RPMI8226 (cell line): ENCODE measurements at places on chromosomes 16 and 17.
A peak's percentile ranks its signal among the peaks of the same experiment; 100 is the strongest.

- no peak for DNase-seq
These were observed 117.0 kb downstream of the AATF start for GRCh38 chr17:37065486-37066321.

GRCh38 chr17:13478326-13478830 is 123.4 kb downstream of the HS3ST3A1 start:
- DNase-seq: no peak

DNA sequence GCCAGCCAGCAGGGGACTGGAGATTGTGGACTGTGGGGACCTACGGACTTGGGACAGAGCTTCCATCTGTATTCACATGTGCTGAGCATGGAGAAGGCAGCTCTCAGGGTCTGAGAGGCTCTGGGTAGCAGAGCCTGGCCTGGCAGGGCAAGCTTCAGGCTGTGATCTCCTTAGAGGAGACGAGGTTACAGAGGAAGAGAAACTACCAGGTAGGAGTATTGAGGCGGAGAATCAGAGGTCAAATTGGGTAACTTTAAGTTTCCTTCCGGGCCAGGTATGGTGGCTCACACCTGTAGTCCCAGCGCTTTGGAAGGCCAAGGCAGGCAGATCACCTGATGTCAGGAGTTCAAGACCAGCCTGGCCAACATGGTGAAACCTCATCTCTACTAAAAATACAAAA is 8.8 kb downstream of the CTNS start:
- DNase-seq: no peak

- DNase-seq: peak; percentile 52
These were observed 14.4 kb upstream of the EEF2K start for GRCh38 chr16:22191532-22192260.

DNA sequence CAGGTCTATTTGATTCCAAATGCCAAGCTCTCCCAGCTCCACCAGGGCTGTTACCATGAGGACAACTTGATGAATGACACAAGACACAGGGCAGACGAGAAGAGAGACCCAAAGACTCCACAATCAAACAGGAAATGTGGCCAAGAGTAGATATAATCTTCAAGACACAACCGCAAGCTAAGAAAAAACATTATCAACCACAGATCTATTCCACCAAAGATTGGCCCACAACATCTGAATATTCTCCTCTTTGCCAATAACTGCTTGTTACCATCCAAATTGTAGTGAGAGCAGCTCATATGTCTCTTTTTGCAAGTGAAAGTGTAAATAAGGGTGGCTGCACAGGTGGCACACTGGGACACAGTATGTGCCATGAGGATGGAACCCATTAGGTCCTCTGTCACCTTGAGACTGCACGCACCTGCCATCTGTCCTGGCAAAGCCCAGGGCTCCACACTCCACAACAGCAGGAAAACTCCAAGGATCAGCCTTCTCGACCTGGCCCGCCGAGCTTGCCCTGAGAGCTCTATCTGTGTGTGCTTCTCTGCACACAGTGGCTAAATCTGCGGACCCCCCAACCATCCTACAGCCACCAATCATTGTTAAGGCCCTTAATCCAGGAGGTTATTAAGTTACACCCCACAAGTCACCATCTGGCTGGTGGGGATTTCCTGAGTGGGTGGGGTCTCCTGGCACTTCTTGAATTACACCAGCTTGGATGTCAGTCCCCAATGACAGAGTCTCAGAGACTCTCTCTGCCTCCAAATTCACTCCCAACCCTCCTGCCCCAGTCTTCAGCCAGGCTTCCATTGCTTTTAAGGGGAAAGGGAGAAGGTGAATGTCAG is 50.5 kb downstream of the DYNLRB2 start:
- DNase-seq: no peak

GRCh38 chr17:5418858-5419355 is 555 bp downstream of the NUP88 start:
- peak; percentile 74 for DNase-seq

GRCh38 chr17:44863061-44863918 is 15.6 kb downstream of the HIGD1B start:
- DNase-seq: no peak

GRCh38 chr17:1471911-1472821 is 16.1 kb upstream of the CRK start:
- no peak for DNase-seq

- DNase-seq: no peak
These were observed 2.1 kb upstream of the MFAP4 start for GRCh38 chr17:19388791-19389785.

GRCh38 chr17:57422574-57423164 is 166.3 kb downstream of the MSI2 start:
- no peak for DNase-seq

- DNase-seq: peak; percentile 90
These were observed 32.1 kb downstream of the IST1 start for GRCh38 chr16:71927383-71927782.

DNA sequence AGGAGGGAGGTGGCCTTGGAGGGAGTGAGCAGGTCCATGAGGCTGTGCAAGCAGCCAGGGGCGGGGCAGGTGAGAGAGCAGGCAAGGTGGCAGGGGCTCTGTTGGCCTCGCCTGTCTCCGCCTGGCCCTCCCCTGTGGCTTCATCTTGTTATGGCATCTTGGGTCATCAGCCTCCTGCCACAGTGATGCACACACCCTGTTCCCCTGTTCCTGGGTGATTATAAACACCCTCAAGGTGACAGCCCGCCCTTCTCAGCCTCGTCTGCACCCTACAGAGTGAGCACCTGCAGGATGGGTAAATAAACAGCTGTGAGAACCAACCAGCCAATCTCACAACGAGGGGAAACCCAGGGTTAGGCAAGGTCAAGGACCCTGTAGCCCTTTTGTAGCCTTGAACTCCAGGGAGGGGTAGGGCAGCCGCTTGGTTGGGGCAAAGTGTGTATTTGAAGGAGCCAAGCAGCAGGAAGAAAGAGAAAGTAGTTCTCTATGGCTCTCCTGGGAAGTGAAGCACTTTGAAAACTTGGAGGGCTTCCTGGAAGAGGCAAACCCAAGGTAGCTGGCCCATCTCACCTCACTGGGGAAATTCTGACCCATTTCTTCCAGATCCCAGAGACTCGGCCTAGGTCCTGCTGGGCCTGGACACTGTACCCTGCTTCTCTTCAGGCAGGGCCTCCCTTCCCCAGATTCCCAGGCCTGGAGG is 60.6 kb downstream of the NT5M start:
- peak; percentile 55 for DNase-seq

DNA sequence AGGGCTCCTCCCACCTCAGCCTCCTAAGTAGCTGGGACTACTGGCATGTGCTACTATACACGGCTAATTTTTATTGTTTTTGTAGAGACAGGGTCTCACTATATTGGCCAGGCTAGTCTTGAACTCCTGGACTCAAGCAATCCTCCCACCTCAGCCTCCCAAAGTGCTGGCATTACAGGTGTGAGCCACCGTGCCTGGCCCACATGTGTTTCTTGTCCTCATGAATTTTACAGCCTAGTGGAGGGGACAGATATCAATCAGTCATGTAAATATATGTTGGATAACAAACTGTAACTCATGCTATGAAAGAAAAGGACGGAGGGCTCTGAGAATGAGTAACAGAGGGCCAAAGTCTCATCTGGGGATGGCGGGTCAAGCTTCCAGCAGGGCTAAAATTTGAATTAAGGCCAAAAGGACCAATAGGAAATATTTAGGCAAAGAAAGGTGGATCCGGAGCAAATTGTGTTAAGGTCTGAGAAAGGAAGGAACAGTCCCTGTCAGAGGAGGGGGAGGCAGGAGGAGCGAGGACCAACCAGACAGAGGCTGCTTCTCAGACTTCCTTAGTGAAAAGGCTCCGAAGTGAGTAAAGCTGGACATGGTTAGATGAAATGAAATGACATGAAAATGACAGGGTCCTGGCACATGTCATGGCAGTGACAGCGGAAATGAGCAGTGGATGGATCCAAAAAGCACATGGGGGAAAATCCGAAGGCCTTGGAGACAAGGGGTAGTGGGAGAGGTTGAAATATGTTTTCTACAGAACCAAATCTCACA is 3.8 kb downstream of the PDZD9 start:
- no peak for DNase-seq

DNA sequence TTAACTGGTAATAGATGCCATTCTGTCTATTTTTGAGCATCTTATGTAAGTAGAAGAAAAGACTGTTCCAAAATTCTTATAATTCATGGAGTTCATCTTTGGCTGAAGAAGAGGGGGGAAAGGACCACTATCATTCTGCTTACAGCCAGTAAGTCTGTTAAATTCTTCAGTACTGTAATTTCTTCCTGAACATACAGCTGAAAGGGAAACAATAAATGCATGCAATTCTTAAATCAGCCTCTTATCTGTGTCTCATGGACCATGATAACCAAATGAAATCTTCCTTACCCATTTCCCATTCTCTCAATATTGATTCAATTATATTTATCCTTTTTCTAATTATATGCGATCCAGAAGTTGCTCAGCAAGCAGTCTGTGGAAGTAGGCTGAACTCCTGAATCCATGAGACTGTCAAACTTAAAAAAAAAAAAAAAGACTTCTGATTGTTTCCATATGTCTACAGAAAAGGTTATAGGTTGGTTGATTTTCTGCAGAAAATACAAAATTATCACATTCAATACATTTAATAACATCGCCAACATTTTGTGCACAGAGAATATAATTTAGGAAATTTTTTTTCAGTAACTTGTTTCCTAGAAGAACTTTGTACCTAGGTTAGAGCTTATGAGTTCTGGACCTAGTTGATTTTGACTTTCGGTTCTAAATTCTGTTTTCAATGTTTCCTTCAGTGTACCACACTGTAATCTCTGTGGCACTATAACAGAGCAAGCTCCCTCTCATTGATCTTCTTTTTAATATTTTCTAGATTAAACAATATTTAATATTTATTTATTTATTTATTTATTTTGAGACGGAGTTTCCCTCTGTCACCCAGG is 1.2 kb upstream of the ABCA9 start:
- no peak for DNase-seq

GRCh38 chr16:15415511-15415985 is 18.8 kb upstream of the BMERB1 start:
- no peak for DNase-seq

- DNase-seq: peak; percentile 86
These were observed 2.4 kb upstream of the ENPP7 start for GRCh38 chr17:79728169-79728907.

DNA sequence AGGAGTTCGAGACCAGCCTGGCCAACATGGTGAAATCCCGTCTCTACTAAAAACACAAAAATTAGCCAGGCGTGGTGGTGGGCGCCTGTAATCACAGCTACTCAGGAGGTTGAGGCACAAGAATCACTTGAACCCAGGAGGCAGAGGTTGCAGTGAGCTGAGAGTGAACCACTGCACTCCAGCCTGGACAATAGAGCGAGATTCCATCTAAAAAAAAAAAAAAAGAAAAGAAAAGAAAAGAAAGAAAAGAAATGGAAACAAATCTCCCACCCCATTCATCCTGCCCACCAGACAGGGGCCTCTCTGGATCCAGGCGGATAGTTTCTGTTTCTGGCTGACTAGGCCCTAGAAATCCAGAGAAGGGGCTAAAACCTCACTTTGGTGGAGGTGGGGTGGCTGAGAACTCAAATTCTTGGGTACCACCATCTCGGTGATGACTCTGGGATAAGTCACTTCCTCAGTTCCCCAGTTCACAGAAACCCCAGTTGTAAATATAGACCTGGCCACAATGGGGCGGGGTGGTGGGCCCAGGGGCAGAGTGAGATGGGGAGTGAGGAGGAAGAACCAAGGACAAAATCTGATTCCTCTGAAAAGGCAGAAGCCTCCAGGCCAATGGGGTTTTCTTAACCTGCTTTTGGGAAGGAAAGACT is 22.2 kb downstream of the SOCS1 start:
- DNase-seq: no peak

- DNase-seq: no peak
These were observed 31.0 kb upstream of the C16orf78 start for GRCh38 chr16:49342336-49343265.

DNA sequence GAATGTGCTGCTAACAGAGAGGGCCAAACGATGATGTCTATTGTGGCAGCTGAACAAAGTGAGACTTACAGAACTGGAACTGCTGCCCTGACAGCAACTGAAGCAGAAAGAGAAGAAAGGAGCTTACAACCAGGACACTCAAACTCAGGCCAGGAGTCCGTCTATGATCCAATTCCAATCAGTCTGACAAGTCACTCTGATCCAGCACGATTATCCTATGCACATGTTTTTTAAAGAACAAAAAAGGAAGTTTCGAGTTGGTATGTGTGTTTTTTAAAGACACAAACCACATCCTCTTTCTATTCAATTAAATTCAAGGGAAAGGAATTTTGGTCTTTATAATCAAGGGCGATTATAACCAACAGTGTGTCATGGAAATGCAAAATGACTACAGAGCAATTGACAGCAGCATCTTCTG is 42.4 kb upstream of the MTMR4 start:
- DNase-seq: no peak

GRCh38 chr17:32286518-32286900 is 20.9 kb downstream of the RHBDL3 start:
- DNase-seq: no peak

GRCh38 chr17:17766744-17767120 is 70.1 kb downstream of the SREBF1 start:
- DNase-seq: no peak

DNA sequence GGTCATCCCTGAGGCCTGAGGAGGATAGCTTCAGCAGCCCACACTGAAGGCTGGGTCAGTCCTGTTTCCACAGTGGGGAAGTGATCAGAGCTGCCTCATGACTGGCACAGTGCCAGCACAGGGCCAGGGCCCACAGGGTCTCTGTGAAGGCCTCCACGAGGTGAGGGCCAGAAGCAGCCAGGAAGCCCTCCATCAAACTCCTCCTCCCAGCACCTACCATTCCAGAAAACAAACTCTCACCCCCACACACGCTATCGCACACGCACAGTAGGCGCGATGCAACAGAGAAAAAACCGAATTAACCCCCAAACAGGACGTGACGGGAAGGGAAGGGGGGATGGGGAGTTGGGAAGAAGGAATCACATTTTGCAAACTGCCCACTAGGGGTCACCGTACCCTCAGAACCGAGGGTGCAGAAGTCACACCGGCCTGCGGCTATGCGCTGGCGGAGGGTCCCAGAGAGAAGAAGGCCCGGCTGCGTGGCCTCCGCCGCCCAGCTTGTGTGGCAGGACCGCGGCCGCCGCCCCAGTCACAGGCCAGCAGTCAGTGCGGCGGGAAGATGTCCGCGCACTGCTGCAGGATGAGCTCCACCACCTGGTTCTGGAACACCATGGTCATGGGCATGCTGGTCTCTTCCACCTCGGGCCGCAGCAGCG is 37.6 kb downstream of the ARHGAP27 start:
- DNase-seq: peak; percentile 46

DNA sequence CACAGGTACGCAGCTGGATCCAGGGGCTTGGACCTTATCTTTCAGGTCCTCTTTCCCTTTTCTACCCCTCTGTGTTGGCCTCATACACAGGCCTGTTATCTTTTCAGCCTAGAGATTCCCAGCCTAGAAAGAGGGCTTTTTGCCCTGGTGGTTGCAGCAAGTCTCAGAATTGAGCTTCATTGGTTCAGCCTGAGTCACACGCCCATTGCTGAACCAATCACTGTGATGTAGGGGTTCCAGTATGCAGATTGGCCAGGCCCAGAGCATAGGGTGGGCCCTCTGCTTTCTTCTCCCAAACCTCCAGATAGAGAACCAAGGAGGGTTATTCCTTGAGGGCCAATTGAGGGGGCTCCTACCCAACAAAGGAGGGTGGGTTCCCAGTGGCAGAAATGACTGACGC is 32.8 kb downstream of the GPT2 start:
- no peak for DNase-seq
